Suppressor macrophage (primary cell): ENCODE measurements at places on chromosomes 1 and 21.
A peak's percentile ranks its signal among the peaks of the same experiment; 100 is the strongest.

DNA sequence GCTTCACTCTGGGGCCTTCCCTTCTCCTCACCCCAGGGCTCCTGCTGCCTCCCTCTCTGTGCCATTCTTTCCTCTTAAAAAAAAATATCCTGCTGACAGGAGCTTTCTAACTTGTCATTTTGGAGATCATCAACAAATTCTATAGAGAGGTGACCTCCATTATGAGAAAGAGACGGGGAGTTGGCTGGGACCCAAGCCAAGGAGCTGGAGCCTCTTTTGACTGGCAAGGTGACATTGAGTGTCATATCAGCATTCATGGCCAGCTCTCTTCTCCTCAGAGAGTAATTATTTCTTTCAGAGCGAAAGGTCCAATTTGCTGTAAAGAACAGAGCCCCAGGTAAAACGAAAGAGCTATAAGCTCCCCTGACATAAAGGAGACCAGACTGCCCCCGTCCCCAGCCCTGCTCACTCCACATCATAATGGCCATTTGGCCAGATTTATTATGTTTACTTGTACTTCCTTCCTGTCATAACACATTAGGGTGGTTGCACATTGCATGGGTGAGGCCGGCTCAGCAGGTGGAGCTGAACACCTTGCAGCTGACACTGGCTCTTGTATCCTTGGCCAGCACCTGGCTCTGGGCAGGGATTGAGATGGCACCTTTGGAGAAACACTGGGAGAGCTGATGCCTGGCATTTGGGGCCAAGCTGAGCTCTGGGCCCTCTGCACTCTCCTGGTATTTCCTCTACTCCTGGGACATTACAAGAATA is 404.0 kb upstream of the VAMP3 start:
- DNase-seq: no peak

GRCh38 chr1:73948055-73948454 is 249.9 kb downstream of the LRRIQ3 start:
- DNase-seq: no peak

- DNase-seq: no peak
Measured at GRCh38 chr1:32208891-32209328, at the start of gene DCDC2B. TSS of gene DCDC2B (plus strand) at chr1:32209089. CDS start at chr1:32209094, 5 bp downstream.

- DNase-seq: peak; percentile 9
Measured at GRCh38 chr1:86450847-86451246, 17.9 kb upstream of the CLCA1 start.

- peak; percentile 99 for DNase-seq
Measured at GRCh38 chr1:248858891-248859889, at the start of gene ZNF692. TSS of gene ZNF692 (minus strand) at chr1:248859085. CDS start at chr1:248858309, 776 bp downstream.

GRCh38 chr1:182599339-182599738 is 4.8 kb downstream of the RGS16 start:
- DNase-seq: no peak

- DNase-seq: no peak
Measured at GRCh38 chr1:28141685-28142084, 34.8 kb downstream of the PTAFR start.

GRCh38 chr1:147072482-147073432 is 99.5 kb downstream of the PRKAB2 start:
- peak; percentile 31 for DNase-seq

DNA sequence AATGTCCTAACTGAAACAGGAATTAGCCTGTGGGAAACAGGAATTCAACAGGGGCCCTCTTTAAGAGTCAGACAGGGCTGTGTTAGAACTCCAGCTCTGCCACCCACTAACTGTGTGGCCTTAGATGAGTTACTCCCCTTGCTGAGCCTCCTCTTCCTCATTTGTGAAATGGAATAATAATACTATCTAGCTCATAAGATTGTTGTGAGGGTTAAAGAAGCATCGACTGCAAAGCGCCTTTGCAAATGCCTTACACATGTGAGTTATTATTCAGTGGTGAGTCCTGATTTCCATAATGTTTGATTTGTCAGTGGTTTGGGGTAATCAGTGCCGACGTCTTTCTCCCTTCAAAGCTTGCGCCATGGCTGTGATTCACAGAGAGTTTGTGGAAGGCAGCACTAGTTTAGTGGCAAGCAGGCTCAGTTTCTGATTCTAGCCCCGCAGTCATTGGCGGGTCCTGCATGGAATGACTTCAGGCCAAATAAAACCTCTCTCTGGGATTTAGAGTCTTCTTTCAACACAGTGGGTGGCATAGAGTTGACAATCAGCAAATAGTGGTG is 388.5 kb downstream of the PLPP3 start:
- DNase-seq: peak; percentile 16

DNA sequence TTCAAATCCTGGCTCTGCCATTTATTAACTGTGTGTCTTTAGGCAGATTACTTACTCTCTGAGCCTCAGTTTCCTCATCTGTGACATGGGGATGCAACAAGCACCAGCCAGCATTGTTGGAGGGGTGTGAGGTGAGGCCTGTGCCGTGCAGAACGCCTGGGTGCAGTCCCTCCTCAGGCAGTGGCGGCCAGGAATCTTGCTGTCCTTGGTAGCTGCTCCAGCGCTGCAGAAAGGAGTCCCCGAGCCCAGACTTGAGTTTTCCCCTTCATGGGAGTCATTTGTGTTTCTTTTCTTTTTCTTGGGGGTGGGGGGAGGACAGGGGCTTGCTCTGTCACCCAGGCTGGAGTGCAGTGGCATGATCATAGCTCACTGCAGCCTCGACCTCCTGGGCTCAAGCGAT is 46.6 kb downstream of the DISP3 start:
- DNase-seq: no peak

GRCh38 chr1:76635784-76636183 is 231.5 kb upstream of the ST6GALNAC5 start:
- DNase-seq: no peak

DNA sequence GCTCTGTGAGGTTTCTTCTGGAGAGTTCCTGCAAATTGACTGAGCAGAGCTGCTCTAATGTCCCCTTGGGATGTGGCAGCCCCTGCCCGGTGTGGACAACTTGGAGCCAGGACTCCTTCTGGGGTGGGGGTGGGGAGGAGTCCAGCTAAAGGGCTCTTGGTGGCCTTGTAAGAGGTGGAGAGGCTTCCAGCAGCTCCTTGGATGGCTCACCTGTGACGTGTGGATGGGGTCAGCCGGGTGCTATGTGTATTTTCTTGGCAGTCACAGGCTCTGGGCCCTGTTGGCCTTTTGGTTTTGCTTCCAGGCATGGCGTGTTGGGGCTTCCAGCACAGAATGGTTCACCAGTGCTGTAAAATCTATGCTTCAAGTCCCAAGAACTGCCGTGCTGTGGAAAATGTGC is 38.2 kb downstream of the TRAPPC10 start:
- DNase-seq: no peak

DNA sequence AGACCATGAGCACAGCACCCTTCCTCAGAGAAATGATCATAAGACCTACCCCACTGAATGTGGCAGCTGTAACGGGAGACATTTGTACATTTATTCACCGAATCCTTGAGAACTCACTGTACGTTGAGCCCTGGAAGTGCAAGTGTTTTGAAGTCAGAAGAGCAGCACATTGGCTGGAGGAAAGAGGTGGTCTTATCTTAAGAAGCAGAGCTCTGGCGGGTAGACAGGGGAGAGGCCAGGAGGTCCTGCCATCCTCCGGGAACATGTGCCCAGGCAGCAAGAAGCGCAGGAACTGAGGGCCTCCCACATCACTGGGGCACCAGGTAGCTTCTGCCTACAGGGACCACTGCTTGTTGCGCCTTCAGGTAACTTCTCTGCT is 169.2 kb upstream of the IRF2BP2 start:
- peak; percentile 16 for DNase-seq

GRCh38 chr1:60895701-60896100 is 186.7 kb upstream of the NFIA start:
- DNase-seq: no peak

- no peak for DNase-seq
Measured at GRCh38 chr1:29672416-29673227, 436.3 kb downstream of the PTPRU start.

- no peak for DNase-seq
Measured at GRCh38 chr1:115419571-115419970, 81.5 kb upstream of the NGF start.

DNA sequence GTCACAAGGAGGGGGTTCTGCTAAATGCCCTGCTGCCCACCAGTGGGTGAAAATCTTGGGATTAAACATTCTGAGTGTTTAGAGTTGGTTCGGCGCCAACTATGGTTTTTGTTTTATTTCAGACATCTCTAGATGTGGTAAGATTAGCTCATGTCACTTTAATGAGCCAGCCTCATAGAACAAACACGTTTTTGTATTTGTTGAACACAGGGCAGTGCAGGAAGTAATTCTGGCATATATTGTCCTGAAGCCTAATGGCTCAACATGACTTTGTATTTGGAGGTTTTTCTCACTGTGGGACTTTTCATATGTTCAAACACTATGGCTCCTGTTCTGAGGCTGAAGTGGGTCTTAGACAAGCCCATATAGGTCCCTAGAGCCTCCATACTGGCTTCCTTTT is 107.8 kb downstream of the NGF start:
- no peak for DNase-seq

DNA sequence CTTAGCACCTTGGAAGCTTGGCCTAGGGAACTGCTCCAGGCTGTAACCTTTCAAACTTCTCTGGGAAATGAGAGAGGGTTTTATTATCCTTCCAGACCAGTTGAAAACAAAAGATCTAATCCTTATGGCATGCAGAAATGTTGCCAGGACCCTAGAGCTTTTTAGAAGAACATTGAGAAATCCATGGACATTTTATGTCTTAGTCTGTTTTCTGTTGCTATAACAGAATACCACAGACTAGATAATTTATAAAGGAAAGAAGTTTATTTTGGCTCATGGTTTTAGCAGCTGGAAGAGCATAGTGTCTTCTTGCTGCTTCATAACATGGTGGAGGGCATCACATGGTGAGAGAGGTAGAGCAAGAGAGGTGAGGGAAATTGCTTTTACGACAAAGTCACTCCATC is 25.8 kb downstream of the OSBPL9 start:
- DNase-seq: no peak

DNA sequence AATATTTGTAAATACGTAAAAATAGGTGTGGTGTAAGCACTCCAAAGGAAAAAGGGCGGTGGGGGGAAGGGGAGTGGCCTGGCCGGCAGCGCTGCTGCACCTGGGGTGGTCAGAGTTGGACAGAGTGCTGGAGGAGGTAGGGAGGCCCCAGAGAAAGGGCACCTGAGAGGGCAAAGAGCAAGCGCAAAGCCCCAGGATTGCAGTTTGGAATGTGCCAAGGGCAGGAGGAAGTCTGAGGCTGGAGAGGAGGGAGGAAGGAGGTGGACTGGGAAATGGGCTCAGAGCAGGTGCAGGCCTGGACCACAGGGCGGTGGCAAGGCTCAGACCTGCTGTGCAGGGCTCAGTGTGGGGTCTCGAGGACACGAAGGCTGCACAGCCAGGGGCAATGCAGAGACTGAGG is 30.6 kb downstream of the LDLRAP1 start:
- DNase-seq: no peak

DNA sequence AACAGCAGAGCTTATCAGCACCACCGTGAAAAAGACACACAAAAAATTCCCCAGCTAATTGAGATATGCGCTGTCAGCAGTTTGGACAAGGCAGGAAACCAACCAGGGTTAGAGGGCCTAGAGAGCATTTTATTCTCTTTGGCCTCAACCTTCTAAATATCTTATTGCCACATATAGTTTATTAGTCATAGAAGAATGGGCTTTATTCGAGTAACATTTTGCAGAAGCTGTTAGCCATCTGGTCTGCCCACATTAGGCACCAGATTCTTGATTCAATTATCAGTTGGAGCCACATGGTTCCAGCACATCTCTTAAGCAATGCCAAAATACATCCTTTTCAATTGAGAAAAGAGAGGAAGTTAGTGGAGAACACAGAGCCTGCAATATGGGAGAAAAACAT is 109.9 kb upstream of the CXADR start:
- DNase-seq: peak; percentile 76

DNA sequence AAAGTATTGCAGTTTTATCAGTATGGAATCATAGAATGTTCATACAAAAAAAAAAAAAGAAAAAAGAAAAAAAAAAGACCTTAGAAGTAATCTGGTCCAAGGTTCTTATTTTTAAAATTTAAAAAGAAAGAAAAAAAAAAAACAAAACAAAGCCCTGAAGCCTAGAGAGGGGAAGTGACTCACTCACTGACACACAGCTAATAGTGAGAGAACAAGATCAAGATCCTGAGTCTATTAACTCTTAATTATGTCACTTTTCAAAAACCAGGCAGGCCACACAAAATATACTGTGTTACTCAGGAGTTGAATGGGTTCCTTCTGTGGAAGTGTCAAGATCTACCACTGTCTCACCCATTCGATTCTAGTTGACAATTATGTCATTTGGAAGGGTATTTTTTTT is 433.9 kb upstream of the DAB1 start:
- DNase-seq: no peak

GRCh38 chr1:27318596-27318995 is 3.4 kb upstream of the TMEM222 start:
- no peak for DNase-seq

GRCh38 chr1:14844923-14845617 is 246.6 kb downstream of the KAZN start:
- no peak for DNase-seq

- no peak for DNase-seq
Measured at GRCh38 chr1:183289051-183289496, 103.0 kb downstream of the LAMC2 start.

DNA sequence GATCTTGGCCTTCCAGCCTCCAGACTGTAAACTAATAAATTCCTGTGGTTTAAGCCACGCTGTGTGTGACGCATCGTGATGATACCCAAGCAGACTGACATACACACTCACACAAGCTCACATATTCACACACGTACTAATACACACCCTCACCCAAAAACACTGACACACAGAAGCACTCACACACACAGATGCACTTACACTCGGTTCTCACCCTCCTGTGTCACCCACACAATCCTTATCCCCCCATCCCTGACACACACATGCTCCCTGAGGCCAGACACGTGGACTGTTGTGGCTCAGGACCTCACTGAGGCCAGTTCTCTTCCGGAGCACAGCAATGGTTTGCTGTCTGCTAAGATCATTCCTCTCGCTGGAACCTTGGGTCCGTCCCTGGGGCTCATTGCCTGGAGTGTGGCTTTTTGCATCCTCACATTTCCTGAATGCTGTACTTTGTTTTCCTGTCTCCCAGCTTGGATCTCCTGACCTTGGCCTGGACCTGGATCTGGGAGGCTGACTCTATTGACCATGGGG is 76.9 kb upstream of the LYST start:
- DNase-seq: no peak

DNA sequence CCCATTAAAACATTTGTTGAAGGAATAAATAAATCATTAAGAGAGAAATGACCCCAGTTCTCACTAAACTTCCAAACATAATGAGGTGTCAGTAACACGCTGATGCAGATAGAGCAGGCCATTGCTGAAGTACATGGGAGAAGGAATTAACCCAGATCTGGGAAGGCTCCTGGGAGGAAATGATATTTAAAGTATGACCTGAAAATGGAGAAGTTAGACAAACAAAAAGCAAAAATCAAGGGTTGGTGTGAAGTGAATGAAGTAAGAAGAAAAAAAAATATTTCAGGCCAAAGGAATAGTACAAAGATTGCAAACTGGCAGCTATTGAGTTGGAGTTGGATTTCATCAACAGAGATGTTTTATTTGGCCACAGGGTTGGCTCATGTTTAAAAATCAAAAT is 71.4 kb downstream of the RGS2 start:
- no peak for DNase-seq

GRCh38 chr1:237542525-237543418 is 347.9 kb downstream of the ZP4 start:
- no peak for DNase-seq

- no peak for DNase-seq
Measured at GRCh38 chr1:40838980-40839942, 22.9 kb downstream of the CITED4 start.

GRCh38 chr21:22710721-22711120 is 1712.5 kb downstream of the NCAM2 start:
- no peak for DNase-seq
